ENCODE measurements at places on chromosomes 6 and 20. TPM values are rescaled to one million over a fixed set of nuclear protein-coding genes. Genes with fewer than 3 reads are reported as not detected.
A peak's percentile ranks its signal among the peaks of the same experiment; 100 is the strongest.

DNA sequence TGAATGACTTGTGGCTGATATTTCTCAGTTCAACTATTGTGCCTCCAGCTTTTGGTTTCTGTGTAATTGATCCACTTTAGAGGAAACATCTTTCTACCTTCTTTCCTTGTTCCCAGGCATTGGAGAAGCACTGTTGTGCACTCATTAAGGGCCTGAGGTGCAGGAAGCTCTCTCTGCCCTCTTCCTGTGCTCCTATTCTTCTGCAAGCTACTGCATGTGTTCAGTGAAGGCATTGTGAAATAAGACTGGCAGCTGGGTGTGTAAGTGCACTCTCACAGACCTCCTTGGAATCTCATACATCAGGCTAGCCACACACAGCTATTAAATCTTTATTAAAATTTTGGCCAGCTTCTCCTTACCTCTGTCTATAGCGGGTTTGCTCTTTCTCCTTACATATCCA, 177.8 kb downstream of the OGFRL1 start:
- DNase-seq: no peak

DNA sequence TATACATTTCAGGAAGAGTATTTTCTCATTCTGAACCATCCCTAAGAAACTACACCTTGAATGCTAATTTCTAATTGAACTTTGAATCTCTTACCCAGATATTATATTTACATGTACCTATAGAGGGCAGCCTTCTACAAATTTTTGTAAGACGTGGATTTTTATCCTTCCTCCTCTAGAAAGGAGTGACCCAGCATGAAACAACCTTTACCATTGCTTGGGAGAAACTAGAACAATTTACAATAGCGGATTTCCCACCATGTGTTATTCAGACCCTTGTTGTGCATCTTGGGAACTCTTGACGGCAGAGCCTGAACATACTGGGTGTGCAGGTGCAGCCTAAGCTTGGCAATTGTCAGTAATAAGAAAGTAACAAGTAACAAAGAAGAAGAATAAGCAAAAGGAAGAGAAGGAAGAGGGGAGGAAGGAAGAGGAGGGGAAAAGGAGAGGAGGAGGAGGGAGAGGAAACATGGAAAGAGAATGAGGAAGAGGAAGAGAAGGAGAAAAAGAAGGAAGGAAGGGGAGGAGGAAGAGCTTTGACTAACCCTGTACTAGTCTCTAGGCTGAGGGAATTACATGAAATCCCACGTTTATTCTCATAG, 10.8 kb upstream of the TAAR1 start:
- DNase-seq: no peak

DNA sequence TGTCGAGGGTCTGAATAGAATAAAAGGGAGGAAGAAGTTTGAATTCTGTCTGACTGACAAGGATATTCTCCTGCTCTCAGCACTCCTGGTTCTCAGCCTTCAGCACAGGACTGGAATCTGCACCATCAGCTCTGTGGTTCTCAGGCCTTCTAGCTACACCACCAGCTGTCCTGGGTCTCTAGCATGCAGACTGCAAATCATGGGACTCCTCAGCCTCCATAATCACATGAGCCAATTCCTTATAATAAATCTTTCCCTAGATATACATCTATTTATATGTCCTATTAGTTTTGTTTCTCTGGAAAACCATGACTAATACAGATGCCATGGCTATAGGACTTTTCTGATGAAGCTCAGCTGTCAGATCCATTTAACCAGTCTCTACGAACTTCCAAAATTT, 132.8 kb upstream of the ECI2 start:
- DNase-seq: no peak

Gene DLL1
- total RNA-seq: 10.7 TPM

GRCh38 chr6:138107752-138108592, 753 bp upstream of the PERP start:
- no peak for DNase-seq

- DNase-seq: no peak
Observed at GRCh38 chr6:34441526-34441925, 15.7 kb upstream of the RPS10 start.

Gene DUSP15
- 0.48 TPM for total RNA-seq

Gene RAB32
- total RNA-seq: 148 TPM

- DNase-seq: peak; percentile 39
Observed at GRCh38 chr6:6057442-6058053, 50.8 kb upstream of the NRN1 start.

DNA sequence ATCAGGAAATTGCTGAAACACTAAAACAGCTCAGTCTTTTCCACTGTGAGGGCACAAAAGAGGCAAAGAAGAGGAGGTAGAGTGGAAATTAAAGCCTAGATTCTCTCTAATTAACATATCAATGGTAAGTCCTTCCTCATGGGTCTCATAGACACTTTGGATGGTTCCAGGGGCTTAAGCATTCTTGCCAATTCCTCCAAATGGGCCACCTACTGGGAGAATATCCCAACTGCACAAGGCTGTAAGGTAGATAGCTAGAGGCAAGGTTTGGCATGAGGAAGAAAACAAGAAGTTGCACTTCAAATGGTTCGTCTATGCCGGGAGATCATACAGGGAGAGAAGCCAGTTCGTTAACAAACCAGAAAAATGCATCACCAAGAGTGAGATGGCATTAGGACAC, 107.6 kb upstream of the KHDRBS2 start:
- no peak for DNase-seq

GRCh38 chr6:41781366-41781730, 766 bp downstream of the PRICKLE4 start:
- DNase-seq: no peak

DNA sequence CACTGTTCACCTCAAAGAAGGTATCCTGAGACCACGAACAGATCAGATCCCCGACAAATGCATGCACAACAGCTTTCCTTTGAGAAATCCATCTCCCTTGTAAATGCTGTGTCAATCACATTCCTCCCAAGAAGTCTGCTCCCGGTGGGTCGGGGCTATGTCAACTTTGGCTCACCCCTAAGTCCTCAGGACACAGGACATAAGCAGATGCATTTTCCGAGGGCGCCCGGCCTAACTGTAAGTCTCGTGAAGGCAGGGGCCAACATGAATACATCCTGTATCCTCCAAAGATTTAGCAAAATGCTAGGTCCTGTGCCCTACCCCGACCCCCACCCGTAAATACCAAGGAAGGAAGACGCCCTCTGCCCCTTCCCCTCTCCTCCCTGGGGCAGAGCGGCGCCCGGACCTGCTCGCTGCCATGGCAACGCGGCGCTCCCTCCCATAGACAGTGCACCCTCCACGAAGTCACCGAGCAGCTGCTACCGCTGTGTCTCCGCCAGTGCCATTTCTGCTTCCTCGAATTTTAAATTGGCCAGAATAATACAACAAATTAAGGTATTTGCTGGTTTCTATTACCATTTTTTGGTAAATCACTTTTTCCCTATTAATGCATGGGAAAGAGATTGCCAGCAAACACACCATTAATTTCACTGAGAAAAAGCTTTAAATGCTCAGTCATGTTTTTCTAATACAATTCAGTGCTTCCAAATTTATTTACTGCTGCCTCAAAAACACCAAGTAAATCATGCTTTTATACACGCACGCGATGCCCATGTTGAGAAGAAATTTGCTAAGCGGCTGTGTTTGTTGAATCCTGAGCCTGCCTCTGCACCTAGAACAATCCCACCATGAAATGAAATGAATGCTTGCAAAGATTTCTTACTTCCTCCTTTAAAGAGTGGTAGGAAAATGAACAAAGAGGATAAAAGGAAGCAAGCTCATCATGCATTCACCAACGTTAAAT, 100.6 kb downstream of the PCSK2 start:
- DNase-seq: no peak

GRCh38 chr6:108589244-108589791, 28.6 kb downstream of the FOXO3 start:
- no peak for DNase-seq

DNA sequence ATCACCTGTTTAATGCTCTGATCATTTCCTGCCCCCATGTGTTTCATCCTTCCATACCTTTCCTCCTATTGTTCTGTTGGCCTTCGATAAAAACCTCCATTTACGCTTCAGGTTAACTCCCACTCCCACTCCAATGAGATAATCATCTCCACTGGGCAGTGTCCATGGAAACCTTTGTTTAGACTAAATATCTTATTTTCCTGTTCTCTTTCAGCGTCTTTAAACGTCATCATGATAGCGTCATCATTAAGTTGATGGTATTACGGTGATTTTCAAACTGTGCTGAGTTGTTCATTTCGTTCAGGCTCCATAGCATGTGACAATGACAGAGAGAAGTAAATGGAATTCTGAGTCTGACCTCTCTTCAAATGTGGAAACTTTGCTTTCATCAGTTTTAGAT, 970.5 kb upstream of the SLC35B3 start:
- no peak for DNase-seq

GRCh38 chr20:41196653-41197225, 59.4 kb downstream of the PLCG1 start:
- no peak for DNase-seq

DNA sequence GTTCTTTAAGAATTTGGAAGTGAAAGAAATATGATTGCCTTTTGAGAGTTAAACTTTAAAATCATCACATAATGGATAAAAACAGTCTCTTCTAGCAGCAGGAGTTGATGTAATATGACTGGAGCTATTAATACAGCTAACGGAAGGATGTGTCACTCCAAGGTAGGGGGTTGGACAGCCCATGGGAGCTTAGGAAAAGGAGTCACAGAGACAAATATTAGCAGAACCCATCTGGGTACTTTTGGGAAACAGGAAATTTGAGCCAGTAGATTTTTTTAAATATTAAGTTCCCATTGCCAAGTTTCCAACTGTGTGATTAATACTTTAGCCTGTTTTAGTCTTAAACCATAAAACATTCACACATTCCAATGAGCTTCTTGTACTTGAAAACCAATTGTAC, 164.7 kb upstream of the RIMS1 start:
- peak; percentile 12 for DNase-seq

DNA sequence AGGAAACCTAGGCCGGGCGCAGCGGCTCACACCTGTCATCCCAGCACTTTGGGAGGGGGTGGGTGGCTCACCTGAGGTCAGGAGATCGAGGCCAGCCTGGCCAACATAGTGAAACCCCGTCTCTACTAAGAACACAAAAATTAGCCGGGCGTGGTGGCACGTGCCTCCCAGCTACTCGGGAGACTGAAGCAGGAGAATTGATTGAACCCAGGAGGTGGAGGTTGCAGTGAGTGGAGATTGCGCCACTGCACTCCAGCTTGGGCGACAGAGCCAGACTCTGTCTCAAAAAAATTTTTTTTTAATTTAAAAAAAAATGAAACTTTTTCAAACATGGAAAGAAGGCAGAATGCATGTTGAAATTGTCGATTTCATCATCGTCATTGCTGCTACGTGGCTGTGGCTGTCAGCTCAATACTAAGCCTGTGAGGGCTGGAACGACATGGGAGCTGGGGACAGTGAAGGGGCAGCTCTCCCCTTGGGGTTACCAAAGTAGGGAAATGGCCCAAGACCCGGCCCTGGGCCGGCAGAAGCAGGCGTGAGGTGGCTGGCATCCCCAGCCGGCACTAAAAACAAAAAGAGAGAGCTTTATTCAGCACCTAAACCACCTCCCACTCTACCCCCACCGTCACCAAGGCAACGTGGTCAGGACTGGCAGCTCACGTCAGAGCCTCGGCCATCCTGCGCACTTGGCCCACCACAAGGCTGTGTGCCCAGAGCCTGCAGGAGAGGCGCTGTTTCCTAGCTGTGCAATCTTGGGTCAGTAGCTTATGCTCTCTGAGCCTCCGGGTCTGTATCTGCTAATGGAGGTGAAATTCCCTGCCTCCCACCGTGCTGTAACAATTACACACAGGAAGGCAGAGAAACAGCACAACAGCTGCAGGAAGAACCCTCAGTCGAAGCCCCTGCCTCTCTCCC, 30.8 kb downstream of the AGPAT4 start:
- DNase-seq: no peak

- DNase-seq: no peak
Observed at GRCh38 chr6:42340511-42340910, 111.2 kb downstream of the TRERF1 start.

Gene WFDC5
- total RNA-seq: not detected

DNA sequence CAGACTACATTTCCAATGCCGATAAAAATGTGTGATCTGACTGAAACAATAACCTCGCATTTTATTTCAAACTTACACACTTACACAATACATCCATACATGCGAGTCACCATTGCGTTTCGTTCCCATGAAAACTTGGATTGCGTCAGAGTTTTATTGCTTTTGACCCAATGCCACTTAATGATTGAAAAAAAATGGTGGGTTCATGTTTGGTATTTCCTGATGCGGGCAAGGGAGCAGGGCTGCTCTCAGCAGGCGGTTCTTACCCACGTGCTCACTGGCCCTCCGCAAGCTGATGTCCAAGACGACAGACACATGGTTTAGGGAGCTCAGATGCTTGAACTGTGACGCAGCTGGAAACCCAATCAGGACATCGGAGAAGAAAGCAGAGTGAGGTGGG, 281.0 kb upstream of the SULF2 start:
- DNase-seq: no peak

Data from glomerular endothelial cell (primary cell).